NK-92 treated with Interleukin-12 subunit alpha and Interleukin-12 subunit beta, amount 100 ng/mL, for 24 hours (cell line): ENCODE measurements at places on chromosomes 12 and 14.

- no peak for DNase-seq
These were observed 31.2 kb downstream of the BCL11B start for GRCh38 chr14:99240627-99241324.

GRCh38 chr14:61277784-61278183 is 3.4 kb downstream of the TMEM30B start:
- no peak for DNase-seq

DNA sequence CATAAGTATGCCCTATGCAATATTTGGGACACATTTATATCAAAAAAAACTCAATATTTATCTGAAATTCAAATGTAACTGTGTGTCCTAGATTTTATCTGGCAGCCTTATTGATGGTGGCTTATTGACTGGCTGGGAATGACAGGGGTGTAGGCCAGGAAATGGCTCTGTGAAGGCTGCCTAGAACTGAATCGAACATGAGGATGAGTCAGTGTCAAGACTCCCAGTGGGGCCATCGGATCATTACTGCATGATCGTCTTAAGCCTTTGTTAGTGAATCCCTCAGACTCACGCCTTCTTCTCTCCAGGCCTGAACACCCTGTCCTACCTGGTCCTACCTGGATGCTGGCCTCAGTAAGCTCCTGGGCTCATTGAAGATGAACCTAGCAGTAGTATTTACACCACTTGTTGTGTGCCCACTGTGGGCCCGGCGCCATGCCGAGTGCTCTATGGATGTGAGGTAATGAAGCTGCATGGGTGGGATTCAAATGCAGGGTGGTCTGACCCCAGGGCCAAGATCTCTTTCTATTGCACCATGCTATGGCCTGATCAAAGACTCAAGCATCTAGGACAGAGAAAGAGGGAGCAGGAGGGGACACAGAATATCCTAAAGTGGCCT is 21.0 kb upstream of the FAIM2 start:
- no peak for DNase-seq

DNA sequence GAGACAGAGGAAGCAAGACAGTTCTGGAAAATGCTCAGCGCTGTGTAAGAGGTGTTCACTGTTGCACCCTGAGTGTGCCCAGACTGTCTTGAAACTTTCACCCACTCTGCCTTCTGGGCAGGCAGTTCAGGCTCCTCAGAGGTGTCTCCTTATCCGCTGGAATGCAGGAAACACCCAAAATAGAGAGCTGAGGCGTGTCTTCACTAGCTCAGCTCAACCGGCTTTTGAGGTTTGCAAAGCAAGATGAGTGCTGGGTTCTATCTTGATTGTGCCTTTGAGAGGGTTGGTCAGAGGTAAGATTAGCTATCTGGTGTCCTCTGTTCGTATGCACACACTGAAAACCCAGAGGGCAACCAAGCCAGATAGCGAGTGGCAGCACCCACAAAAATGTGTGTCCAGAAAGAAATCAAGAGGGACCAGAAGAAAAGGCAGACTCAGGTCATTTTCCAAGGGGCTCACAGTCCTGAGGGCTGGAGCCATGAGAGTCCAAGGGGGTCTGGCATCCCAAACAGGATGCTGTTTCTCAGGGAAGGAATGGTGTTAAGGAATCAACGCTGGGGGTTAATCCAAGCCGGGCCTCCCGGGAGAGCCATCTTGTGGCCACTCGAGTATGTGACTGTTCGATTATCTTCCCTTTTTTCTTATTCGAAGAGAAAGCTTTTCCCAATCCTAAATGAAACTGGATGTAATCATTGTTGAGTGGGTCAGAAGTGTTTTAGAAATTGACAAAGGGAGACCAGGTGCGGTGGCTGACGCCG is 47.1 kb downstream of the TBX3 start:
- DNase-seq: no peak

DNA sequence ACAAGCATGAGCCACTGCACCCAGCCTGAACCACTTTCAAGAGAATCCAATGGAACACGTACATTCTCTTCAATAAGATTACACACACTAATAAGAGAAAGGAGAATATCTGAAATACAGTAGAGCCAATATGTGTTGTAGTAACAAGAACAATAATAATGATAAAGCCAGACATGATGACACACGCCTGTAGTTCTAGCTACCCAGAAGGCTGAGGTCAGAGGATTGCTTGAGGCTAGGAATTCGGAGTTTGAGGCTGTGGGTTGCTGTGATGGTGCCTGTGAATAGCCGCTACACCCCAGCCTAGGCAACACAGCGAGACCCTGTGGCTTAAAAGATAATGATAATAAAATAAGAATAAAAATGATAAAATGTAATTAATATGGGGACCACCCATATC is 15.6 kb downstream of the APOBEC1 start:
- DNase-seq: no peak

- DNase-seq: no peak
These were observed 513.0 kb downstream of the NRXN3 start for GRCh38 chr14:78683206-78683605.

GRCh38 chr12:46908236-46908935 is 82.6 kb upstream of the SLC38A4 start:
- DNase-seq: no peak

DNA sequence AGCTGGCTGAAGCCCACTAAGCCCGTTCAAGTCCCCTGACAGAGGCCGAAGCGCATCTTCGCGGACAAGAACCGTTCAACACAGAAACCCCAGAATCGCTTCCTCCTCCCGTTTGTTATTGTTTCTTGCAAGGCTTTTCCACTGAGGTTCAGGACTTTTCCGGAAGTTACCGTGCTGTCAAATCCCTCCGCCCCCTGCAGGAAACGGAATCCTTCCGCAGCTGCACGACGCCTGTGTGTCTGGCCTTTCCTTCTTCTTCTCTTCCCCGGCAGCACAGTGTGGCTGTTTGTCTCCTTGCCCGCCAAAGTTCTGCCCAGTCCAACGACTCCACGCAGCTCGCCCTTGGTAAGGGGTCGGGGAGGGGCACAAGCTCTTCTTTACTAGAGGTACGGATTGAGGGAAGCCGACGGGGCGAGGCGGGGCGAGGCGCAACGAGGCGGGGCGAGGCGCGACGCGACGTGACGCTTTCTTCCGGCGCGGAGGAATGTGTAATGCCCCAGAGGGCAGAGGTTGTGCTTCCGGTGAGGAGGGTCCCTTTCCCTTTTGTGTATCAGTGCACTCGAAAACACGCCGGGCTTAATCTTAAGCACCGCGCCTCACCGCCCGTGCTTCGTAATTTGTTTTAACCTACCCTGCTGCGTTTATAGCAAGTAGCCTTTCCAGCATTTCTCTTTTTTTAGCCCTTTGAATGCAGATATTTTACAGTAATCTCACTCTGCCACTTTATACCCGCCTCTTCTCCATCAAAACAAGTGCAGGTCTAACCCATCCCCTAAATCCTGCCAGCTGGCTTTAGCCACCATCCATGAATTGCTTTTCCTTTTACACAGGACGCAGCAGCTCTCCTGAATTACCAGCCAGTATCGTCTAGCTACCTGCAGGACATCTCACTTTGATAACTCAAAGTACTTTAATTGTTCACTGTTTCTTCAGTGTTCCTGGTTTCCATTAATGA is at the start of gene KDM5A:
Gene KDM5A (minus strand): TSS at position 179 of the 955 bp plus-strand sequence. CDS start 229 bp downstream, outside the sequence.
- no peak for DNase-seq

DNA sequence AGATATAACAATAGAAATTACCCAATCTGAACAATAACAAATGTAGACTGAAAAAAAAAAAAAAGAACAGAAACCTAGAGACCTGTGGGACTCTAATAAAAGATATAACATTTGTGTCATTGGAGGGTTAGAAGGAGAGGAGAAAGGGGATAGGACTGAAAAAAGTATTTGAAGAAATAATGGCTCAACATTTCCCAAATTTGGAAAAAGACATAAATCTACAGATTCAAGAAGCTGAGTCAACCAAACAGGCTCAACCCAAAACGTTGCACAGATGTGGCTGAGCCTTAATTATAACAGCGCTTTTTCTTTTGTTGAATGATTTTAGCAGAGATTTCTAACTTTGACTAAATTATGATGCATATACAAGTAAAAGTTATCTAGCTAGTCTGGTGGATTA is 131.3 kb downstream of the TMTC3 start:
- DNase-seq: no peak

GRCh38 chr14:69356903-69357543 is 41.1 kb downstream of the ERH start:
- no peak for DNase-seq

DNA sequence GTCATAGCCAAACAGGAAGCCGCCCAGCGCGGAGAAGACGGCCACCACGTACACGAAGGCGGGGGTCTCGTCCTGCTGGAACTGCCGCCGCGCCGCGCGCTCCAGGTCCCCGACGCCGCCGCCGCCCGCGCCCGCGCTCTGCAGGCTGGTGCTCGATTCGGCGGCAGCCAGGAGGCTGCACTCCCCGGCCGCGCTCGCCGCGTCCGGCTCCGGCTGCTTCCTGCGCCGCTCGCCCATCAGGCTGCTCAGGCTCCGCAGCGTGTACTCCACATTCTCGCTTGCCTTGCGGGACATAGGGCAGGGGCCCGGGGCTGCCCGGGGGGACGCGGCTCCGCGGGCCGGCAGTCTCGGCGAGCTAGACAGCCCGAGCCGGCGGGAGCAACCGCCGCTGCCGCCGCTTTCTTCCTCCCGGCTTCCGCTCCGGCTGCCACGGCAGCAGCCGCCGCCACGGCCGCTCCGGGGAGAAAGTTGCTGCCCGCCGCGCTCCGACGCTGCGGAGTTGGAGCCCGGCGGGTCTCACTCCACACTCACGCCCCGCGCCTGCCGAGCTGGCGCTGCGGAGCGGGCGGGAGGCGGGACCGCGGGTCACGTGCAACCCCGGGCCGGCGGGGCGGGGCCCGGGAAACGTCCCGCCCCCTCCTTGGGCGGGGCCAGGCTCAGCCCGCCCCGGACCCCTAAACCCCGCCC is at the start of gene SLC2A13:
Gene SLC2A13 (minus strand): TSS at position 567 of the 687 bp plus-strand sequence. CDS start 273 bp downstream, at position 294.
- peak; percentile 32 for DNase-seq

- no peak for DNase-seq
These were observed 39.7 kb downstream of the PPTC7 start for GRCh38 chr12:110543252-110543959.

DNA sequence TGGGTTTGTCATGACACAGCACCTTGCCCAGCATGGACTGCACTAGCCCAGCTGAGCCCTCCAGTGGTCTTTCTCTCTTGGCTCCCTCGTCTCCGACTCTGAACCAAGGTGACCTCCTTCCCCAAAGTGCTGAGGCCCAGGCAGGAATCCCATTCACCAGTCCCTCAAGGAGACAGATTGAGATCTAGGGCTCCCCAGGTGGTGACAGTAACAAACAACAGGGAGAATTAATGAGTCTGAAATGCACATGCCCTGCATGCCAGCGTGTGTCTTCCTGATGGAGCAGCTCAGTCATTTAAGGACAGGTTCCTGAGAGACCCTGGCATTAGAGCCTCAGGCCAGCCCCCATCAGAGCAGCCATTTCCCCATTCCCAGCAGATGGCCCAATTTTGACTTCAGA is 51.4 kb upstream of the OAS1 start:
- DNase-seq: no peak

DNA sequence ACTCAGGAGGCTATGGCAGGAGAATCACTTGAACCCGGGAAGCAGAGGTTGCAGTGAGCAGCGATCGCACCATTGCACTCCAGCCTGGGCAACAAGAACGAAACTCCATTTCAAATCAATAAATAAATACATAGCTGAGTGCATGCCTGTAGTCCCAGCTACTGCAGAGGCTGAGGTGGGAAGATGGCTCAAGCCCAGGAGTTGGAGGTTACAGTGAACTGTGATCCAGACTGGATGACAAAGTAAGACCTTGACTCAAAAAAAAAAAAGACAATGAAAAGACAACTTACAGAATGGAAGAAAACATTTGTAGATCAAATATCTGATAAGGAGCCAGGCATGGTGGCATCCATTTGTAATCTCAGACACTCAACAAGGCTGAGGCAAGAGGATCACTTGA is 27.6 kb downstream of the ZFYVE1 start:
- no peak for DNase-seq

DNA sequence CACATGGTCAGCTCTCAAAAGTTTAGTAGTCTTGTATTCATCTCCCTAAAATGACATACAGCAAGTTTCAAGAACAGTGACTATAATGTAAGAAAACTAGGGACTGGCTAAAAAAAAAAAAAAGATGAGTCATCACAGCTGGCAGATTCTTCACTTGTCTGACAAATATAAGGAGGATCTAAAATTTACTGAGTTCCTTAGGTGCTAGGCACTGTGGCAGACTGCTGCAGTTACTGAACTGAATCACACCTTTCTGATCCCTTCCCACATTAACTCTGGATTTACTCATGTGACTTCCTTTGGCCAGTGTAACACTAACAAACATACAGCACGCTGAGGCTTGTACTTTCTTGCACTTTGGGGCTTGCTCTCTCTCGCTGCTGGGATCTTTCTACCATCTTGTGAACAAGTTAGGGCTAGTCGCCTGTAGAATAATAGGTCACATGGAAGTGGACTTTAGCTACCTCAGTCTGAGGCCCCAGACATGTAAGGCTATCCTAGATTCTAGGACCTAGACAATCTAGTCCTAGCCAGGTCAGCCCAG is 32.1 kb downstream of the BAZ1A start:
- no peak for DNase-seq
